ENCODE measurements at places on chromosomes 6 and 20. TPM values are rescaled to one million over a fixed set of nuclear protein-coding genes. Genes with fewer than 3 reads are reported as not detected.

- no peak for DNase-seq
Measured at GRCh38 chr6:34317172-34317477, 68.3 kb upstream of the SMIM29 start.

DNA sequence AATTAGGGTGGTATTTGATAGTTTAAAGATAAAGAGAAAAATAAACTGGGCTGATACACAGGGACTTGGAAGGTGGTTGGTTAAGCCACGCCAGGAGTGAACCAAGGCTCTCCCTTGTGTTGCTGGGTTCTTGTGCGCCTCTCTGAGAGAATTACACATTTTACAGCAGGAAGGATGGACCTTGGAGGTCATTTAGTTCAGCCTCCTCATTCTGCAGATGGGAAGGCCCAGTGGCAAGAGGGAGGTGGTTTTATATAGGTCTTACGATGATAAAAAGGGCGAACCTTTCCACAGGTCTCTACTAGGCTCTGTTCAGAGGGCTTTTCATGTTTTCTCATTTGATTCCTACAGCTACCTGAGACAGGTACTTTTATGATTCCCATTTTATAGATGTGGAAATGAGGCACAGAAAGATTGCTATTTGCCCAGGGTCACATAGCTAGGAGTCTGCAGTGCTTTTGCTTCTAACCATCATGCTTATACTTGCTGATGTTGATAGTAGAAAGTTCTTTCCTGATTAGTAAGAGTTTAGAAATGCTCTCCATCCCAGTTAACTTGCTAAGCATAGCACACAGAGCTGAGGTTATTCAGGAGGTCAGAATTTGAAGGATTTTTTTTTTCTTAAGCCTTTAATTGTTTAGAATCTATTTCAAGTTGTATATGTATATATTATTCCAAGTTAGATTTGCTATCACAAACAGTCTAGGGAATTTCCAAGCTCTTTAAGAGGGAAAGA is 12.8 kb downstream of the HIVEP1 start:
- no peak for DNase-seq

GRCh38 chr20:50110141-50111047 is 2.6 kb downstream of the UBE2V1 start:
- DNase-seq = no peak

- DNase-seq = no peak
Measured at GRCh38 chr6:54898767-54899166, 52.2 kb downstream of the FAM83B start.

GRCh38 chr6:45965007-45965406 is 50.7 kb downstream of the CLIC5 start:
- DNase-seq = no peak

GRCh38 chr20:41040855-41041254 is 12.2 kb downstream of the TOP1 start:
- DNase-seq = no peak

DNA sequence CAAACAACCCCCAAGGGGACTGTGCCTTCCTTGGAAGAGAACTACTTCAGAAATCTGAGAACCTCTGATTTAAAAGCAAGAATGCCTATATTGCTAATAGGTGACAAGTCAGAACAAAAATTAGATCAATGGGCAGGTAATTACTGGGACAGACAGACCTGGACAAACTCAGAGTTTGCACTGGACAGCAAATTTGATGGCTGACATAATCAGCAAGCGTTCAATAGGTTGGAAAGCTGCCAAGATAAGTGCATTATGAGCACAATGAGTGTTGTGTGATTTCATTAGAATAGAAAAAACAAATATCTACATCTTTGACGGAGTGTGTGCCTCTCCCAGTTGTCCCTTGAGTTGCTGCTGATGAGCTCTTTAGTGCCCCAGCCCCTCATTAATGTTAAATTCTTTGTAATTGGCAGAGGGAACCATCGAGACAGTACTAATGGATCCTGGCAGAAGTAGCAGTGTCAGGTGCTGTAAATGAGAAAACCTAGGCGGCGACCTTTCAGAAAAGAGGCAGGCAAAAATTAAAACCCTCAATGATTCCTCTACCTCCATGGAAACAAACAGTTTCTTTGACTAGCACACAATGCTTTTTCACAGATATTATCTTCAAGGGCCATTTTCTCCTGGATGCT is 116.5 kb upstream of the COL21A1 start:
- DNase-seq = no peak

POM121L2 gene
- not detected for total RNA-seq

LY86 gene
- total RNA-seq = not detected

DNA sequence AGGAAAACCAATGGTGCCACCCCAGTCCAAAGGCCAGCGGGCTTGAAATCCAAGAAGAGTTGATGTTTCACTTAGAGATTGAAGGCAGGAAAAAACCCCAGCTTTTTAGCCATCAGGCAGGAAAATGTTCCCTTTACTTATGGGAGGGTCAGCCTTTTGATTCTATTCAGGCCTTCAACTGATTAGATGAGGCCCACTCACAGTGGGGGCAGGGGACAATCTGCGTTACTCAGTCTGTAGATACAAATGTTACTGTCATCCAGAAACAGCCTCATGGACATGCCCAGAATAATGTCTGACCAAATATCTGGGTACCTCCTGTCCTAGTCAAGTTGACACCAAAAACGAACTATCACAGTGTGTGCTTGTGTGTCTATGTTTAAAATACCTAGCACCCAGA is 121.2 kb upstream of the KCNQ5 start:
- DNase-seq = no peak

DNA sequence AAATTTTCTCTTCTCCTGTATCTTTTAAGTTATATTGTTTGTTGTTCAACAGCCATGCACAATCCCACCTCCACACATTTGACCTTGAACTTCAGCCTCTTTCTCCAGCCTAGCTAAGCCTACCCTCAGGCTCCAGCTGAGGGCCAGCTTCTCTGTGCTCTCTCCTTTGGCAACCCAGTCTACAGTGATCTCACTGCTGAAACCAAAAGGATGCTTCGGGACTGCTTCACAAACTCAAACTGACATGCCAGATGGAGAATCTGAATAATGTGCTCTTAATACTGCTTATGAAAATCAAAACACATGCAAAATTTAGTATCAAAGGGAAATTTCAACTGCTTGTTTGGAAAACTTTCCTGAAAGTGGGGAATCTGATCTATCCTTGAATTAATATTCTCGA is 16.1 kb upstream of the RIN2 start:
- DNase-seq = no peak

DNA sequence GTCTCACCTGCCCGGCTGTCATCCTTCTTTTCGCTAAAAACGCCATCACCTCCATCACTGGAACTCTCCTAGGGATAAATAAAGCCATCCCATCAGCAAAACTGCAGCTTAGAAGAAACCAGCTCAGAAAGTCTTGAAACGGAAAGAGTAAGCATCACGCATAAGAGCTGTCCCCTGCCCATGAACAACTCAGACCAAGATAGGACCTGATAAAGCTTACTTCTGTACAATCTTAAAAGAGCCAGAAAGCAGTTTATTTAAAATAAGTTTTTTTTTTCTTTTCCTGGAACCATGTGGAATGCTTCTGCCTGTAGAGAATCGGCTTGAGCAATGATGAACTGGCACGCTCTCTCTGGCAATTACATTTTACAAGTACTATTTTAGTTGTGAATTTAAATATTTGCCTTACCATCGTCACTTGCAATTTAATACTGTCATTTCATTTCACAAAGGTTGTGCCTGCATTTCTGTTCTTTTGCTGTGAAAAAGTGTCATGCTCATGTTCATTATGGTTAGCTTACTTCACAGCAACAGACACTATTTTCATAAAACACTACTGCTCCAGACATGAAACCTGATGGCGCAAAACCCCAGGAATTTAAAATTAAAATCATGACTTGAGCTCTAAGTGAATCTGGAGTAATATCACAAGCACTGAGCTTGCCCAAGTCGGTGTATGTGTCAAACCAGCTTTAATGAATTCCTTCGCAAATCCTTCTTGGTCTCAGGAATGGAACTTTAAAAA is 59.6 kb upstream of the EMILIN3 start:
- no peak for DNase-seq

GRCh38 chr6:14010275-14010674 is 85.5 kb downstream of the RNF182 start:
- DNase-seq = no peak

SLPI gene
- total RNA-seq = not detected

GRCh38 chr20:24420567-24420966 is 48.9 kb upstream of the SYNDIG1 start:
- no peak for DNase-seq

LRFN2 gene
- total RNA-seq = not detected

FOXC1 gene
- 0.45 TPM for total RNA-seq

DNA sequence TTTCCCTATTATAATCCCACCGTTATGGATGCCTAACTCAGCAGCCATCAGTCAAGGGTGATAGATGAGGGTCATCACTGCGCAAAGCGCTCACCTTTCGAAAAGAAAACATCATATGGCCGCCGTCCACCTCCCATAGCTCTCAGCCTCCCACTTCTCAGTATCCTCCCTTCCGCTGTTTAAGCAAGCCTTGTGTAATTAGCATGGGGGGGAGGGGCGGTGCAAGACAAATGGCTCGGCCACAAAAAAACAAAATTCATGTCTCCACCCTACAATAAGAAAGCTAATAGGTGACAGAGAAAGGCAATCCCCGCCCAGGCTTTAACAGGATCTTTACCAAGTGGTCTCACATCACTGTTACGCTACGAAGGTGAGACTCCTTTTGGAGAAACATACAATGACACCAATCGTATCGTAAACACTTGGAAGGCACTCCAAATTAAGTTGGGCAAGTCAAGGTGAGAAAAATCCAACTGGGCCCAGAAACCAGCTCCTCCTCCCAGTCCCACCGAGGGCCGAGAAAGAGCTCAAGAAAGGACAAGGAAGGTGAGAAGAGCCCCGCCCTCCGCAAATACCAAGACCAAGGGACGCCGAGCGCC is 645 bp downstream of the DDX39B start:
- DNase-seq = peak; percentile 53

DNA sequence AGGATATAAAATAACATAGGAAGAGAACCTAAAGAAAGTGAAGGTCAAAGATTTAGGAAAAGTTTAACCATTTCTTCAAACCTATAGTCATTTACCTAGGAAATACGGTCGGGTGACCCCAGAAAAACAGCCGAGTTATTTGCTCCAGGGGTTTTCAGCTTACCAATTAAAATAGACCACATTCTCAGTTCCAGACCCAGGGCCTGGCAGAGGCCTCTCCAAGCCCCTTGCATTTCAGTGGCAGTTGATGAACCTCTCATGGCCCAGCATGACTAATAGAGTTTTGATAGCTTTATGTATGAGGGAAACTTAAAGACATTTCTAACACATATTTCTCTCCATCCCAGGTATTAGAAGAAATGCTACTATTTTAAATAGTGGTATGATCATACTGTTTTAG is 113.5 kb downstream of the OGFRL1 start:
- no peak for DNase-seq

- no peak for DNase-seq
Measured at GRCh38 chr6:125013938-125014660, 51.9 kb downstream of the RNF217 start.

BPIFB1 gene
- not detected for total RNA-seq

GRCh38 chr6:160739955-160740354 is 37.9 kb downstream of the PLG start:
- no peak for DNase-seq

IPCEF1 gene
- total RNA-seq = 0.25 TPM

- DNase-seq = peak; percentile 83
Measured at GRCh38 chr6:26327450-26328264, 37.3 kb upstream of the BTN3A2 start.

GRCh38 chr6:41743406-41744235 is 3.6 kb downstream of the PGC start:
- no peak for DNase-seq

DNA sequence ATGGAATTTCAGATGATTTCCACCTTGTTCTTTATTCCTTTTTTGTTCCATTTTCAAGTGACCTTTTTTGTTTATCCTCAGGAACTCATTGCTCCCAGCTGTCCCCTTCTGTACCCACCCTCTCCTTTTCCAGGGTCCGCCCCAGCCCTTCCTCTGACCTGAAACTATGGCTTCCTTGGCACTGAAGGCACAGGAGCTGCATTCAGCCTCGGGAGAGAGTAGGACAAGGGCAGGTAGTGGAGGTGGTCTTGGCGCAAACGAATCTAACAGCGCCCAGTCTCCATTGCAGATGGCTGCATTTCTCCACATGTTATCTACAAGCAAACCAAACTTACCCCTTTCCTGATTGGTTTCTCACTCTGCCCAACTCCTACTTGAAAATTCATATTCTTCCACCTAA is 8.8 kb upstream of the ULBP2 start:
- no peak for DNase-seq

TFAP2D gene
- not detected for total RNA-seq

RRAGD gene
- total RNA-seq = 20.7 TPM

- no peak for DNase-seq
Measured at GRCh38 chr6:16684896-16685554, 76.2 kb downstream of the ATXN1 start.

IDH3B gene
- total RNA-seq = 94.3 TPM

GRCh38 chr20:36246401-36246800 is 10.1 kb downstream of the AAR2 start:
- DNase-seq = no peak

- DNase-seq = peak; percentile 96
Measured at GRCh38 chr6:32853541-32854375, at the start of the genes PSMB9 and TAP1. TSS of gene PSMB9 (plus strand) at chr6:32854192. CDS start at chr6:32854230, 38 bp downstream. TSS of gene TAP1 (minus strand) at chr6:32853704. CDS start at chr6:32853636, 68 bp downstream.

- DNase-seq = peak; percentile 15
Measured at GRCh38 chr6:164396071-164397047, 913.0 kb downstream of the C6orf118 start.
